Activated CD4-positive, alpha-beta memory T cell treated with anti-CD3 and anti-CD28 coated beads, Interleukin-2, amount 10 ng/mL, durations not matched to agents 7 days and 5 days (primary cell): ENCODE measurements at places on chromosomes 6 and 20.

DNA sequence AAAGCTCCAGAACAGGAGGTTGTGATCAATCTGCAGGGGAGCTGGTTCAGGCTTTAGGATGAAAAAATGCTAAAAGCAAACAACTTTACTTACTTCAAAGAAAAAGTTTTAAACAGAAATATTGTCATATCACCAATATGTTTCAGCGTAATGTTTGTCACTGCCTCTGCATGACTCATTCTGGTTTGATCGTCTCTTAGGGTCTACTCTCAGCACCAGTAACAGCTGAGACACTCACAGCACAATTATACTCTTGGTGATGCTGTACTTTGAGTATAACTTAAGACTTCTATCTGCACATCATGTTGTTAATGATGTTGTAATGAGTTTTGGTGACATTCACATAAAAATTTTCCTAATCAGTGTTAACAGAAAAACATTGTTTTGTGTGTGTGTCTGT, 665.4 kb downstream of the EPM2A start:
- DNase-seq = no peak

GRCh38 chr6:166462461-166463135, 79.9 kb upstream of the MPC1 start:
- no peak for DNase-seq

DNA sequence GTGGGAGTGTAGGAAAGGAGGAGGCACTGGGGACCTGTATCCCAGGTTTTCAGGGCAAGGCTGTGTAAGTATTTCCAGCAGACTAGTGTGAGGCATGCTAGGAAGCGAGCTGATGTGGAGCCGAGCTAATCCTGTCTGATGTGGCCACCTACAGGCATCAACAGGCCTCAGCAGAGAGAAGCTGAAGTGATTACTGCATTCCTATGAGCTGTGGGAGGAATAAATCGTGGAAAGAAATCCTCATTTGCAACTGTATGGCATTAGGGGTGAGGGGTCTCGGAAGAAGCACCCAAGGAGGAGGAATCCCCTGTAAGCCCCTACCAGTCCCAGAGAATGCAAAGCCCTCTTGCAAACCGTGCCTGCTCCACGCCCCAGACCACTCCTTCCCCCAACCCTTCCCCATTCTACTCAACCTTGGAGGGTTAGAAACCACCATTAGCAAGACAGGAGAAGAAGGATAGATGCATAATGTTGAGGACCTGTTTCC, 41.6 kb downstream of the C6orf15 start:
- no peak for DNase-seq

- no peak for DNase-seq
Observed at GRCh38 chr20:56788671-56789610, 159.8 kb downstream of the TFAP2C start.

- no peak for DNase-seq
Observed at GRCh38 chr6:70673601-70674000, 5.9 kb downstream of the SMAP1 start.

DNA sequence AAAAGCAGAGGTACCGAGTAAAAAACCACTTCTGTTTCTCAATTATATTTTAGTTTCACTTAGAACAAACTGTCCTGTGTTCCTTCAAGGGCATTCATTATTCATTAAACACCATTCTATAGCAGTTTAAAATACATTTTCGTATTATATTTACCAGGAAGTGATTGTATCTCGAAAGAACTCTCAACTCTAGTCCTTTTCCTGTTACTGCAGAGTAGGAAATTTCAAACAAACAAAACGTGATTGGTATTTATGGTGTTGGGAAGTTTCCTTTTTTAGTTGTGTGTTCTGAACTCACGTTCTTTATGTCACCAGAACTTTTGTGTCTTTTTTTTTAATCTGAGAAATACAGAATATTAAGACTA, 139.5 kb upstream of the BTBD3 start:
- DNase-seq = no peak
